ENCODE measurements at places on chromosomes 13 and 19. TPM values are rescaled to one million over a fixed set of nuclear protein-coding genes. Genes with fewer than 3 reads are reported as not detected.

The OR7D2 gene
- total RNA-seq, result 0.03 TPM

GRCh38 chr13:30735025-30735871 lies at the start of gene ALOX5AP:
TSS of gene ALOX5AP (plus strand) at chr13:30735543. CDS start at chr13:30735606, 63 bp downstream.
- no peak for DNase-seq

DNA sequence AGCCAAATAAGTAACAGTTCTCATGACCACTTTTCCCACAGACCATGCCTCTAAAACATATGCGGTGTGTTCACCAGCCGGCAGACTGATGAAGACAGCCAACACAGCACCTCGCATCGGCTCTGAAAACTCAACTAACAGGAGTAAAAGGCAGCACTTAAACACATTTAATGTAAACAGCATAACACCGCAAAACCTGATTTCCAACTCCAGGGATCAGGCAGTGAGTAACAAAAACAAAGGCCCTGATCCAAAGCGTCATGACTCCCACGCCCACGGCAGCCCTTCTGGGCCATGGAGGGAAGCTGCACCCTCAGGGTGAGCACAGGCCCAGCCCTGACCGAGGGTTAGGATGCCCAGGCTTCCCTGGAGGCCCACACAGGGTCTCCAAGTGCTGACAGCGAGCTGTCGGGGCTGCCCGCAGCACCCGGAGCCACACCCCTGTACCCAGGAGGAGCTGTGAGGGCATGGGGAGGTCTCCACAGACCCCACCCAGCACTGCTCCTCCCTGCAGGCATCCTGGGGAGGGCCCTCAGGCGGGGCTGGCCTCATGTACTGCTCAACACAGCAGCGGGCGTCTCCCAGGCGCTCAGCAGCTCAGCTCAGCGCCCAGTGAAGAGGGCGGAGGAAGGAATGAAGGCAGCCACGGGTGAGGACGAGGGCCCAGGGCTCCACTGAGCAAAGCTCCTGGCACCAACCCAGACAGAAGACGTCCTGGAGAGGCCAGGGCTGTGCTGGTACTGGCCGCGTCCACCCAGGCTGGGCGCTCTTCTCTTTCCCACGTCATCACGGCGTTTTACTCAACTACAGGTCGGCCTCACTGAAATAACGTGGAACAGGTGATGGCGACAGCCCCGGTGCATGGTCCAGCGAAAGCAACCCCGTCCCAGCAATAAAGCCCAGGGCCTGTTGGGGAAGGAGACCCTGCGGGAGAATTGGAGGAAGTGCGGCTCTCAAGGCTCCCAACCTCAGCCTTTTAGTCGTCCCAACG lies 53.7 kb downstream of the RASA3 start:
- peak; percentile 80 for DNase-seq

GRCh38 chr13:50203256-50203941 lies 188.2 kb downstream of the KCNRG start:
- no peak for DNase-seq

The ZSCAN1 gene
- total RNA-seq, result not detected

The PET100 gene
- 68.2 TPM for total RNA-seq

DNA sequence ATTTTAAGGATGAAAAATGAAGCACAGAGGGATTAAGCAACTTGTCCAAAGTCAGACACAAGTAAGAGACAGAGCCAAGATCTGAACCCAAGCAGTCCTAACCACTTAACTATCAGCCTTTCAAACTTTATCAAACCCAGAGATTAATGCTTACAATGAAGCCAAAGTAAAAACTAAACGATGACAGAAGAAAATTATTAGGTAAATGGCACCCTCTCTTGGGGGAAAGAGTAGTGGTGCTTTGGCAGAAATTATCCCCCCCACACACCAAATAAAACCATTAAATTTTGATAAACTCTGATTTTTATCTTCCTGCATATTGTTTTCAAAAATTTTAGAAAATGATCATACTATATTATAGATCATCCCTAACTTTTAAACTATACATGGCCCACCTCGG lies 329.2 kb downstream of the SLC7A1 start:
- no peak for DNase-seq

The NUFIP1 gene
- total RNA-seq, result 3.8 TPM
